CD4-positive, alpha-beta T cell treated with Interleukin-15 for 1 hour (primary cell): ENCODE measurements at places on chromosomes 4 and X.

DNA sequence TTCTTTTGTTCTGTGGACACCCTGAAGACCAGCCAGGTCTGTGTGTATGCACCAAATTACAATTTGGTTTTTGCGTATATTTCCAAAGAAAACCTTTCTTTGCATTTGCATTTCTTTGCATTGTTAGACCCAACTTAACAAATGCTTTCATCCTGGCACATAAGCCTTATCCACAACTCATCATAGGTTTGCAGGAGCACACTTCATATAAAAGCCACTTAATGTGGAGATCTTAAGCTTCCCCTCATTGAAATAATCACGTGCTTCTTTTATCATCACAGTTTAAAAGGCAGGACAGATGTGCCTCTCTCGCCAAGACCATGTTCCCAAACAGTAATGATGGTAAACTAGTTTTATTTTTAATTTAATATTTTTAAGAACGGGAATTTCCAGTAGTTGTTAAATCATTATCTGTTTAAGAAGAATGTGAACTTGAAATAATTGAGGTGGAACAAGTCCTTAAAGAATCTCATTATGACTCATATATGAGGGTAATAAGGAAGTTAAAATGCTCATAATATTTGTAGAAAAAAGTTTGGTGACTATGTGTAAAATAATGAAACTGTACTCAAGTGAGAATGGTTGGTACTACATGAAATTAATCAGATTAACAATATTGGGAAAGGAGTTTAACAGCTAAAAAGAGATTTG, 65.5 kb downstream of the GLRA3 start:
- no peak for DNase-seq

- no peak for DNase-seq
Observed at GRCh38 chr4:37821953-37822605, 4.4 kb upstream of the PGM2 start.

DNA sequence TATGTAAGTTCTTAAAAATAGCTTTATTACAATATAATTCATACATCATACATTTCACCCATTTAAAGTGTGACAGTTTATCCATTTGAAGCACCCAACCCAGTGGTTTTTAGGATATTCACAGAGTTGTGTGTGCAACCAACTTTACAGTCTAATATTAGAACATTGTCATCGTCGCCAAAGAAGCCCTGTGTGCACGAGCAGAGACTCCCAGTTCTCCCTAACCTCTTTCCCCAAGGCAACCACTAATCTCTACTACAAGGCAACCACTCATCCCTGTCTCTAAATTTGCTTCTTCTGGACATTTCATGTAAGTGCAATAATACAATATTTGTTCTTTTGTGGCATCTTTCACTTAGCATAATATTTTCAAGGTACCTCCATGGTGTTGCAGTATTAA, 47.7 kb downstream of the CLDN22 start:
- no peak for DNase-seq

DNA sequence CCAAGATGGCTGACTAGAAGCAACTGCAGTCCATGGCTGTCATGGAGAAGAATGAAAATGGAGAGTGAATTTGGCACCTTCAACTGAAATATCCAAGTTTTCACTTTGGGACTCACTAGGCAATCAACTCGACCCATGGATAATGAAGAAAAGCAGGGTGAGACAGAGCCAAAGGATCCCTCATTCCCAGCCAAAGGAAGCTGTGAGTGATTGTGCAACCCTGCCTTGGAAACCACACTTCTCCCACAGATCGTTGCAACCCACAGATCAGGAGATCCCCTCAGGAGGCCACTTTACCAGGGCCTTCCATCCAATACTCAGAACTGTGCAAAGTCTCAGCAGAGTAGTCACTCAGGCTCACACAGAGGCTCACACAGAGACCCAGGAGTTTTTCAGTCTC, 4.5 kb downstream of the CFAP299 start:
- no peak for DNase-seq

DNA sequence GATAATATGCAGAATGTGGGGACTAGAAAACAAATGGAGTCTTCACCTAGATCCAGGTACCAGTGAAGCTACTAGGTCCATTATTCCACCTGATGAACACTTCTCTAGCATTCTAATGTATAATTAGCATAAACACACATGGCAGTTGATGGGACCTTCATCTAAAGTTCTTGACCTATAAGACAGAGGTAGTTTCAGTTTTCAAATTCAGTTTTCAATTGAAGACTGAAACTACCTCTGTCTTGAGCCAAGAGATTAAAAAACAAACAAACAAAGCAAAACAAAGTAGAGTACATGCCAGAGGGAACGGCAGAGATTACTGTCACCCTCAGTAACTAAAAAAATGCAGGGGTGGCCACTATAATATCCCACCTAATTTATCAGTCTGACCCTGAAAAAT, 199.9 kb upstream of the NEIL3 start:
- no peak for DNase-seq

GRCh38 chr4:134708616-134709015, 507.0 kb upstream of the PABPC4L start:
- no peak for DNase-seq

DNA sequence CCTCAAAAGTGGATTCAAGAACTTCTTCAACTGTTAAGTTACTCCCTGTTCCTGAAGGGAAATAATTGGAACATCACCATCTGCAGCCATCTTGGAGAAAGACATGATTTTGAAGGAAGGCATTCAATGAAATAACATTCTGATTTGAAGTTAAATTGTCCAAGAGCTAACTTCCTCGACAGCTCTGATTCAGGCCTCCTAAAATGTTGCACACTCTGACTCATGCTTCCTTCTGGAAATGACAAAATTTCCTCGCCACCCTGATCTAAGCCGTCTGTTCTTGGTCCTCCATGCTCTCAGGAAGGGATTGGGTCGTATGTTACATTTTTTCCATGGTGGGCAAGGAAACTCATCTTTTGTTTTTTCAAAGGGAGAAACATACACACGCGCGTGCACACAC, 496.9 kb upstream of the DIPK2B start:
- DNase-seq = no peak

- DNase-seq = no peak
Observed at GRCh38 chr4:107792711-107793110, 32.0 kb upstream of the SGMS2 start.

DNA sequence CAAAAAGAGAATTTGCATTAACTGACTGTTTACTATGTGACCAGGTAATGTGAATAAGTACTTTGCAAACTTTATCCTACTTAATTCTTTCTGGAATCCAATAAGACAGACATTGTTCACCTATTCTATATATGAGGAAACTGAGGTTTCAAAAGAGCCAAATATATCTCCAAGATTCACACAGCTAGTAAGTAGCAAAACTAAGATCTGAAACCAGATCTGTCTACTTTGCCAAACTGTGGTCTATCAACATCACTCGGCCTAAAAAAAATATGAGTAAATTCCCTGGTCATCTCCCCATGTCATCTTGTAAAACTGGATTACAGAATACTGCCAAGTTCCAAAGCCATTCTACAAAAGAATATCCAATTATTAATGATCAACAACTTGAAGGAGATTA, 52.8 kb downstream of the ANAPC10 start:
- DNase-seq = no peak

DNA sequence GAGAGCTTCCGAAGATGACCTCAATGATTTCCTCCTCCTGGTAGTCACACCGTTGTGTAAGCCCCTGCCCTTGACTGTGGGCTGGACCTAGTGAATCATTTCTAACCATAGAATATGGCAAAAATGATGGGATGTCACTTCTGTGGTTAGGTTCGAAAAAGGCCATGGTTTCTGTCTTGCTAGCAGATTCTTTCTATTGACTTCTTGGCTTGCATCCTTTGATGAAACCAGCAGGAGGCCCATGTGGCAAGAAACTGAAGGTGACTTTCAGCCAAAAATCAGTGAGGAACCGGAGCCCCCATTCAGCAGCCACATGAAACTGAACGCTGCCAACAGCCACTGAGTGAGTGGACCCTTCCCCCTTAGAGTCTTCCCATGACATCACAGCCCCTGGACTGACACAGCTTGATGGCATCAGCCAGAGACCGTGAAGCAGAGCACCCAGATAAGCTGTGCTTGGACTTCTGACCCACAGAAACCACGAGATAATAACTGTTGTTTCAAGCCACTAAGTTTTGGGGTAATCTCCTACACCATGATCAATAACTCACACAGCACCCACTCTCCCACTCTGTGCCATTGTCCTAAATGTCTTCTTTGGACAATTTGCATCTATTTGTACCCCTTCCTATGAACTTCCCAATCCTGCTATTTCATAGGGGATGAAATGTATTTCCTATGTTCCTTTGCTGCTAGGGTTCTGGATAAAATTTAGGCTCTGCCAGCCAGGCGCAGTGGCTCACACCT, 148.0 kb upstream of the STX18 start:
- DNase-seq = no peak

GRCh38 chrX:373641-374471, 12.9 kb downstream of the PPP2R3B start:
- DNase-seq = no peak

- DNase-seq = no peak
Observed at GRCh38 chr4:48570646-48571220, 80.7 kb downstream of the ZAR1 start.

- no peak for DNase-seq
Observed at GRCh38 chr4:119690871-119691270, 62.3 kb upstream of the PDE5A start.

GRCh38 chr4:10730590-10730989, 46.0 kb upstream of the CLNK start:
- no peak for DNase-seq

DNA sequence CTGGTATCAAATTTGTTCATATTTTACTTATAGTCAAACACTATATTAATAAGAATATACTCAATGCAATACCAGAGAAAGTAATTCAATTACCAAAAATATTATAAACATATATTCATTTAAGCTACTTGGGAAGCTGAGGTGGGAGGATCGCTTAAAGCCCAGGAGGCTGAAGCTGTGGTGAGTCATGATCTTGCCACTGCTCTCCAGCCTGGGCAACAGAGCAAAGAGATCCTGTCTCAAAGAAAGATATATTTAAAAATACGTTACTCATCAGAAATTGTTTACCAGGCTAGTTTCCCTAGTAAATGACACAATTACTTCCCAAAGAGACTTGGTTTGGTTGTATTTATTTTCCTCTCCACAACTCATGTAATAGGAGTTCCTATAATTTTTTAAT, 433.6 kb downstream of the GASK1B start:
- no peak for DNase-seq

GRCh38 chr4:3485011-3485791, 22.1 kb downstream of the DOK7 start:
- DNase-seq = peak; percentile 68

DNA sequence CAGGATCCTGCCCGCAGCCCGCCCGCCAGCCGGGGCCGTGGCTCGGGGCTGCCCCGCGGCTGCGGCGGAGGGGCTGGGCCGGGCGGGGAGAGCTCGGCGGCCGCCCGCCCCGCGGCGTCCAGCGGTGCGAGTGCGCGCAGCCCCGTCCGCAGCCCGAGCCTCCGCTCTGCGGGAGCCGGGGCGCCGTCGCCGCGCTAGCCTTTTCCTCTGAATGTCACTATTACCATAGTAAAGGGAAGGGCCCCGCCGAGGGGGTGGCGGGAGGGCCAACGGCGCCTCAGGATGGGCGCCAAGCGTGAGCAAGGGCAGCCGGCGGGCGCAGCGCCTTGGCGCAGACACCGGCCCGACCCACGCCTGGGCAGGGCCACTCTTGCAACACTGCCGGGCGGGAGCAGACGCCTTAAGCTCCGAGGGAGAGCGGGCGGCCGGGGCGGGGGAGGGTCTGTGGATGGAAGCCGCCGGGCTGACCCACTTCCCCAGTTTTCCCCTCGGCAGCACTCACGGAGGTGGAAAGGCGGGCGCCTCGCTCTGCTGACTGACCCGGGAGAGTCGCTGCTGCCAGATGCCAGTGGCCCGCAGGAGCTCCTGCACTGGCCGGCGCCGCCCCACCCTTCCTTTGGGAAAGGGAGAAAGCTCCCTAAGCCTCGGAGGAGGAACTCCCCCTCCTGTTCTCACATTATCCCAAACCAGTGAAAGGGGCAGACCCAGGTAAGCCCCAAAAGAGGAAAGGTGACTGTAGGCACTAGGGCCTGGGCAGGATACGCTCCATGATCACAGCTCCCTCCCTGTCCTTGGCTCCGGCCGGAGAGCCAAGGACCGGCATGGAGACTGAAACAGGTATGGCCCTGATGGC, 329.4 kb downstream of the HNRNPD start:
- DNase-seq = peak; percentile 19

- no peak for DNase-seq
Observed at GRCh38 chr4:120431180-120431579, 364.5 kb upstream of the MAD2L1 start.

GRCh38 chr4:121765971-121766538, 1.1 kb upstream of the SMIM43 start:
- DNase-seq = no peak

DNA sequence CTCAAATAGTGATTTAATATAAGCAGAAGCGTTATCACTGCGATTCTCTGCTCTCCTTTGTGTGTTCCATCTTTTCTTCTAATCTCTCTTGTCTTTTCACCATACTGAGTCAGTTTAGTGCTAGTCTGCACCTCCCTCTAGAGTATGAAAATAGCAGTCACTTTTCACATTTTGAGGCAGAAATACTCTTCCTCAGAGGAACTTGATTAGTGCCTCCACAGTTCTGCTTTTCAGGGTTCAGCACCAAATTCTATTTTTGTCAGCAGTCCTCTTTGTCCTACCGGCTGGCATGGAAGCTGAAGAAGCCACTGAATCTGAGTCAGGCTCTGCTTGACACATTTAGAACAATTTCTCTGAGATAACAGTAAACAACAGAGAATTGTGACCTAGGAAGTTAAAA, 49.7 kb upstream of the ANKRD17 start:
- no peak for DNase-seq

GRCh38 chrX:68304602-68305001, 128.7 kb downstream of the OPHN1 start:
- DNase-seq = no peak

GRCh38 chrX:40855411-40855810, 120.1 kb upstream of the MED14 start:
- no peak for DNase-seq

DNA sequence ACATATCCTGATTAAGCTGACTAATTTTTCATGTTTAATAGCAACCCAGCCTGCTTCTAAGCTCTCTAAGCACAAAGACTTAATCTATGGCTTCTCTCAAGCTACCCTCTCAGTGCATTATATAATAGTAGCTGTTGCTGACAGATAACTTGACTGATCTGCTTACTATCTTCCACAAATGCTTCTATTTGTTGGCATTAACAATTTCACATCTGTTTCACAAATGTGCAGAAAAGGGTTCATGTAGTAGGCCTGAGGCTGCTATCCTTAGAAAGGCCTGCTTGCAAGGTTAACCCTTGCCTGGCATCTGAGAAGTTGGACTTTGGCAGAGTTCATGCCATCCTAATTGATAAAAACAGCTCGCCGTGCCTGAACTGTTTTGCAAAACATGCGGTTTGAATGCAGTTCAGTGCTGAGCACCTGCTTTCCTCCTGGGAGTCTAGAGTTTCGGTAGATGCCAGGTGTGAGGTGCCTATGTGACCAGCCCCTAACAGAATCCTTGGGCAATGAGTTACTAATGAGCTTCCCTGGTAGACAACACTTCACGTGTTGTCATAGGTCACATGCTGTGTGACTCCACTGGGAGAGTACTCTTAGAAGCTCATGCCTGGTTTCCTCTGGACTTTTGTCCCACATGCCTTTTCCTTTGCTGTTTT, 68.4 kb downstream of the NSG1 start:
- DNase-seq = no peak
